ENCODE measurements at places on chromosomes 6 and 20. TPM values are rescaled to one million over a fixed set of nuclear protein-coding genes. Genes with fewer than 3 reads are reported as not detected.

The CD83 gene
- total RNA-seq: 14.9 TPM

The KIF16B gene
- total RNA-seq: 9.8 TPM

The KHDC1 gene
- 7.7 TPM for total RNA-seq

The CRISP3 gene
- total RNA-seq: not detected

The KIFC1 gene
- total RNA-seq: 101 TPM

The FNDC11 gene
- total RNA-seq: not detected

The C20orf96 gene
- total RNA-seq: 5.2 TPM

The CNR1 gene
- total RNA-seq: 0.24 TPM

DNA sequence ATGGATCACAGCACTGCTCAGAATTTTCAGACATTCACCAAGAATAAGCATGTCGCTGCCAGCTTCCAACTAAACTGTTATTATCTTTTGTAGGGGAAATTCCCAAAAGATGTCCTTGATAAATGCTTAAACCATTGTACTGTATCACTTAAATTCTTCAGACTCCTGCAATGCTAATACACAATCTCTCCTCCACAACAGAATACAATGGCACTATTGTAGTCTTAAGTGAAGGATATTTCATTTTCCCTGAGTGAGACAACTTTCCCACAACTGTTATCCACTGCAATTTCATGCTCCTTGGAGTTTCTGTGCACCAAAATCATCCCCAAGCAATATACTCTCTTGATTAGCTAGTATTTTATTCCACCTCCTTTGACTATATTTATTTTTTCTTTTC is 189.7 kb downstream of the COL9A1 start:
- no peak for ATAC-seq

DNA sequence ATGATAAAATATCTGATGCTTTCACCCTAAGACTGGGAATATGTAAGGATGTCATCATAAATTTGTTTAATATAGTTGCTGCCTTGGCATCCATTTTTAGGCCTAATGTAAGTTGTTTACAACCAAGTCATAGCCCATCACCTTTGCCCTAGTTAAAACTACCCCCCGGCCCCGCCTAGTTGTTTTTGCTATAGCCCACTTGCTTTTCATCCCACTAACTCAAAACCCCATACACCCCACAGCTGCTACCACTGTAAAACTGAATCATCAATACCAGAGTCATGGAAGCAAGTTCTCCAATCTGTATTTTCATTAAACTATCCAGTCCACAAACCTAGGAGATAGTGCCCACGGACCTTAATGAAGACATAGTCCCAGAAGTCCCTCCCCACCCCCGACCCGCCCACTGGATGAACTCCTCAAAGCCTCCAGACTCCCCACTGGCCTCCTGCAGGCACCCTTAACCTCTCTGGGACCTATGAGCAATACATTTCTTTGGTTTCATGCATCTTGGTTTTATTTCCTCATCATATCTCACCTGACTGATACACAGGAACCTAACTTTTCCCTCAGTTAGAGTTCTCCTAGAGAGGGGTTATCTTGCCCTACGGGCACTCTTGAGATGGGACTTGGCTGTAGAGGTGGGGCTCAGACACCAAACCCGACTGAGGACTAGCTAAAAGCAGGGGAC is 12.5 kb upstream of the ZDHHC14 start:
- peak; percentile 72 for ATAC-seq

DNA sequence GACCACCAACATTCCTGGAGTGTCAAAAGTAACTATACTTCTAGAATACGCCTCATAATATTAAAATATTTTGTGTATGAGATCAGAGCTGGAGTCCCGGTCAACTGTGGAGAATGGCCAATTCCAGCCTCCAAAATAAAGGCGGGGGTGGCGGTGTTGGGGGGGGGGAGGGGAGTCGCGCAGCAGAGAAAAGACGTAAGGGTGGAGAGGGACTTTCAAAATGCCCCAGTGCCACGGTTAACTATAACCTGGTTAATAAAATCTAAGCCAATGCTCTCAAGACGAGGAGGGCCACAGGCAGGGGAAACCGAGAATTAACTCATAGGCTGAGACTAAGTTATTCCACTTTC is 1.3 kb downstream of the NUP153 start:
- no peak for ATAC-seq

DNA sequence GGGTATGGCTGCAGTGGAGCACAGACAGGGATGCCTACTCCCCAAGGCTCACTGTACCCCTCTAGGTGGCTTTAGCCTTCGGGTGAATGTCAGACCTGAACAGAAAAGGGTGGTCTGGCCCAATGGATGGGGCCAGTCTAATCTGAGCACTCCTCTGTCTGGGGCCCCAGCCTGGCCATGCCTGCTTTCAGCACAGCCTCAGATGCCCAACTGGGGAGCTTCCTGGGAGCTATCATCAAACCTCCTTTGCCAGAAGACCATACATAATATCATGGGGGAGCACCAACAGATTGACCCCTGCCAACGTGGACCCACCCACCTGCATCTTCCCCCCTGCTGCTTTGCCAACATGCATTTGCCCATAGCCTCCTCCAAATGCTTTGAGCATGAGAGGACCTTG is 454.1 kb upstream of the KHDRBS2 start:
- no peak for ATAC-seq

GRCh38 chr6:137933696-137934095 is 66.6 kb downstream of the TNFAIP3 start:
- peak; percentile 69 for ATAC-seq

- no peak for ATAC-seq
These were observed 140.5 kb upstream of the MAP3K4 start for GRCh38 chr6:160851031-160851430.

DNA sequence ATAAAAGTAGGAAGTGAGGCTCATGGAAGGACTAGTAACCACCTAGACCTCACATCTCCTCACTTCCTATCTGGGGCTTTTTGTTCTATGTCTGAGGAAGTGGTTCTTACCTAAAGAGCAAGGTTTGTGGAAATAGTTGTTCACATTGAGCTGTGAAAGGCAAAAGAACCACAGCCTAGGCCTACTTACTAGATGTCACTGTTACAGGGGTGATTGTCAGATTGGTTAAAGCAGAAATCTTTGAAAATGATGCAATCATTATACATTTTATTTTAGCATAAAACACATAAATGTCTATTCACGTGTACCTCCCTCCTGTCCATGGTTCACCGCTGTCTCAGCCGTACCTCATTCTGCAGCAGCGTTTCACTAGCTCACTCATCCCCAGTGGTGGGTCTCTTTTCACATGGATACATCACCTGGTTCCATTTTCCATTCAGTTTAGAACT is 268.8 kb downstream of the TMEM242 start:
- peak; percentile 84 for ATAC-seq

- no peak for ATAC-seq
These were observed 459.8 kb upstream of the RUNX2 start for GRCh38 chr6:44868335-44868668.

GRCh38 chr20:1702328-1702727 is 44.7 kb upstream of the SIRPG start:
- ATAC-seq: no peak

DNA sequence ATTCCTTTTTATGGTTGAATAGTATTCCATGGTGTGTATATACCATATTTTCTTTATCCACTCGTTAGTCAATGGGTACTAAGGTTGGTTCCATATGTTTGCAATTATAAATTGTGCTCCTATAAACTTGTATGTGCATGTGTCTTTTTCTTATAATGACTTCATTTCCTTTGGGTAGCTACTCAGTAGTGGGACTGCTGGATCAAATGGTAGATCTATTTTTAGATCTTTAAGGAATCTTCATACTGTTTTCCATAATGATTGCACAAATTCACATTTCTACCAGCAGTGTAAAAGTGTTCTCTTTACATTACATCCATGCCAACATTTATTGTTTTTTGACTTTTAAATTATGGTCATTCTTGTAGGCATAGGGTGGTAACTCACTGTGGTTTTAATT is 164.3 kb downstream of the TASP1 start:
- no peak for ATAC-seq

GRCh38 chr6:24721461-24722215 is 2.7 kb upstream of the C6orf62 start:
- peak; percentile 71 for ATAC-seq

GRCh38 chr6:35719404-35719829 is 17.4 kb upstream of the ARMC12 start:
- peak; percentile 31 for ATAC-seq

All from activated T-helper 17 cell treated with anti-CD3 and anti-CD28 coated beads, Interleukin-2, amount 50 U/mL, for 72 hours (primary cell).